Fibroblast of skin of right biceps (primary cell): ENCODE measurements at places on chromosomes 4 and X.

DNA sequence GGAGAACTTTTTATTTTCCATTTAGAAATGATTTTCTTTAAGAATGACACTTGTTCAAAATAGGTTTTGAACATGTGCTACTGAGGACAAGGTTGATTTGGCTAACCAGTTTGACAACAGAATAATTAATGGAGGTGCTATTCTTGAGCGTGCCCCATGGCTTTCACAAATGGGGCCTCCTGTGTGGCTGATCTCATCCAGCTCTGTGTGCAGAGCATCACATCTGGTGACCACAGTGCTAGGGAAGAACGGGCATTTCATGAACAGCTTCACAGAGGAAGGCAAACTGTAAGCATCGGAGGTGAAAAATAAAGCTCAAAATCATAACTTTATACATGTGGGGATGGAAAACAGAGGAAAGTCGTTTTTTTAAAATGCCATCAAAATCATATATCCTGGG is 148.6 kb downstream of the SOWAHB start:
- peak; percentile 38 for DNase-seq

DNA sequence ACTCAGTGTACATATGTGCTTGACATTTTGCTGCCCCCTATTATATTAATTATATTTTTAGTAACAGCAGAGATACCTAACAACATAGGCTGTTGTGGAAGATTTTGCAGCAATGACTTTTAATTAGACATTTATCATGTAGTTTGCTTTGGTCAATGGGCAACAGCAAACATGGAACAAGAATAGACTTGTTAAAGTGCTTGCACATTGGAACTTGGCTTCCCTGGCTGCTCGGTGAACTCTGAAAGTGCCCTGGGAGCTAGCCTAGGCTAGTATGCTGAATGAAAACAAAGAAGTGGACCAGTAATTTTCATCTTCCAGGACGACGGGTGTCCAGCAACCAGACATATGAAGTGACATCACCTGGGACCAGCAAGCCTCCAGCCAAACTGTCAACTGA is 1157.1 kb downstream of the ARAP2 start:
- DNase-seq = no peak

DNA sequence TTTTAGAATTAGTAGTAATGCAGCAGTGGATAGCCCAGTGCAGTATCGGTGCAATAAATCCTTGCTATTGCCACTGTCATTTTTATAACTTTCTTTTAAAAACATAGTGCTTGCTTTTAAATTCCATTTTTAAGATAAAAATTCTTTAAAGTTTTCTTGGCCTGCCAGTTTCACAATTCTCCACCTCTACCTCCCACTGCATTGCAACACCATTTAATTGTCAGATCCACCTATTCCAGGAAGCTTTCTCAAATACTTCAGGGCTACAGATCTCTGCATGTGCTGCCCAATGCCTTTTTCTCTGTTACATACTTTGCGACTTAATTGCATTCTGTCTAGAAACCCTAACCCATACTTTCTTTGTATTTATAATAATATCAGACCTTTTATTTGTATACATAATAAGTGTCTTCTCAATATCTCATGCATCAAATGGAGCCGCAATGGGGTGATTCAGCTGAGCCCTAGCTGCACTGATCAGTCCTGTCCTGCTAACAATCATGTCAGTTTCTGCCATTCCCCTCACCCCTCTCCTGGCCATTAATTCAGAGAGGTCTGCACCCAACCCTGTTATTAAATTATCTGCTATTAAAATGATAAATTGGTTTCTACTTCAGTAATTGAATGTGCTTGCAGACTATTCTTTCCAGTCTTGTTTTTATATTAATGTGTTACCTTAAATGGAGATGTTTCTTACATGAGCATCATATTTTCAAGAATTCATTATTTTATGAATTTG is 193.1 kb downstream of the SLIT2 start:
- DNase-seq = no peak

- no peak for DNase-seq
These were observed 52.5 kb upstream of the PITX2 start for GRCh38 chr4:110675426-110675825.

DNA sequence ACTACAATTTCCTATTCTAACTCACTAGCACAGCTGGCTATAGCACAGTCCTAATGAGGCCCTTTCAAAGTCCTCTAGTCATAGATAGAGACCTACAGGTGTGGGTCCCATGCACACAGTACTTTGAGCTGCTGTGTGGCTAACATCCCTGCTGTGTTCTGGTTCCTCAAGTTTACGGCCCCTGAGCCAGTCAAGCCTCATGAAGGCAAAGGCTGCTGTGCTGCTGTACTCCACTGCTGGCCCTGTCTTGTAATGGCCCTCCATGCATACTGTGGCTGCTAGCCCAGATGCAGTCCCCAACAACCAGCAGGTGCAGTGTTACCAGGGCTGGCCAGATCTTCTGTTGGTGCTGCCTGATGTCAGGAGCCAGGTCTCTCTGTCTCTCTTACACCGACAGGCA is 23.4 kb upstream of the ENPEP start:
- no peak for DNase-seq

- DNase-seq = peak; percentile 70
These were observed 7.8 kb downstream of the SERTM2 start for GRCh38 chrX:111519215-111519614.

DNA sequence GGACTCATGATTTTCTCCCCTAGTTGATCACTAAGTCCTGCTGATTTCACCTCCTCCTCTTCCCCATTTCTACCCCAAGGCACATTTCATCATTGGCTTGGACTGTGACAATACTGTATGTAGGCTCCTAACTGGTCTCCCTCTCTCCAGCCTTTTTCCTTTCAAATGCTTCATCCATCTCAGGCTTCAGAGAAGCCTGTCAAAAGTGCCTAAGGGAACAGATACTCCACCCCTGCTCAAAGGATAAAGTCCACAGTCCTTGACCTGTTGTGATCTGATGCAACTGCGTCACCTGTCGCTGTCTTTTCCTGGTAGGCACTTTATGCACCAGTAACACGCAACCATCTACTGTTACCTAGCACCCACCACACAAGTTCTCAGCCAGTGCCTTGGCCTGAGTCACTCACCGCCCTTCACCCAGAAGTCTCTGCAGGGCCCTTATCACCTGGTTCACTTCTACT is 12.8 kb downstream of the SCARB2 start:
- no peak for DNase-seq

DNA sequence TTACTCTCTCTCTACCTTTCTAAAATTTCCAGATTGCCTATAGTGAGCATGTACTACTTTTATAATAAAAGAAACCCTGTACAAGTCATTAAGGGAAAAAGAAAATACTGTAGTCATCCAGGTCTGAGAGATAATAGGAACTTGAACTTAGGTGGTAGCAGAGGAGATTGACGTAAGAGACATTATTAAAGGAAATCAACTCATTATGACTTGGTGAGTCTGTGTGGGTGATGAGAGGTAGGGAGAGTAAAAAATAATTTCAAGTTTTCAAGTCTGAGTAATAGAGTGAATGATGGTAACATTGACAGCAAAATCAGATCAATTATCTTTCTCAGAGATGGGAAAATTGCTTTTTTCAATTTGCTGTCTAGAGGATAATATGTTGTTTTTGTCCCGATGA is 44.0 kb upstream of the ZCCHC12 start:
- DNase-seq = no peak

DNA sequence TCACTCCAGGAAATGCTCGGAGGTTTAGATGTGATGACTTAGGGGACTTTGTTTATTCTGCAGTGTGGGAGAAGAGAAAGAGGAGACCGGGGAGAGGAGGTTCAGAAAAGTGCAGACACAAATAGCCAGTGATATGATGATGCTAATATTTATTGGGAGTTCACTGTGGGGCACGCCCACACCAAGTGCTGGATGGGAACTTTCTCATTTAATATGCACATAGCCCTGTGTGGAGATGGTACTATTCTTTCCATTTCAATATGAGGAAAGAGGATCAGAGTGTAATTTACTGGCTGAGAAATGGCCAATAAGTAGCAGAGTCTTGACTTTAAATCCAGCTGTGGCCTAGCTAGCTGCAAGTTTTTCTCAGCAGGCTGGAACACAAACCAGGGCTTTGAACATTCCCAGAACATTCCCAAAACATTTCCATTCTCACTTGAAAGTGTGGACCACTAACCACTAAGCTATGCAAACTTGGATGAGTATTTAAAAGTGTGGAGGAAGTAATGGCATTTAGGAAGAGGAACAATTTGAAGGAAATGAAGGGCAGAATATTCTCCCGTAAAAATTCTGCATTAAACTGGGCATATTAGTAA is 231.7 kb downstream of the HS3ST1 start:
- peak; percentile 13 for DNase-seq

DNA sequence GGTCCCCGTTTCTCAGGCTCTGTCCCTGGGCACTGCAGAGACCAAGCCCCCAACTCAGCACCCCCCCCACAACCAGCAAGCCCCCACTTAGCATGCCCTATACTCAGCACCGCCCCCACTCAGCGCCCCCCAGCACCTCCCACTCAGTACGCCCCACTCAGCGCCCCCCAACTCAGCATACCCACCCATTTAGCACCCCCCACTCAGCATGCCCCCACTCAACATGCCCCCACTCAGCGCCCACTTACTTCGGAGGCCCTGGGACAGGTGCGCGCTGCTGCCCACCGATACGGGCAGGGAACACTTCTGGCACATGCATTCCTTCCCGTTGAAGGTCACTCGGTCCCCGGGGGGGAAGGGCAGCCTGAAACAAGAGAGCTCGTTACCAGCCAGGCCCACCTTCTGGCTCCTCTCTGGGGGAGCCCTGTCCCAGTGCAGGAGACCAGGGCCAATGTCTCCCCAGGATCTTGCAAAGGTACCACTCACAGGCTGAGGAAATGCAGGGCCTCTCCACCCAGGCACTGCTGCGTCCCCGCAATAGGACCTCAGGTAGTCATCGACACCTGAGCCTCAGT is 70.6 kb downstream of the ABLIM2 start:
- DNase-seq = no peak

- no peak for DNase-seq
These were observed 92.6 kb downstream of the ANXA3 start for GRCh38 chr4:78644063-78644691.

- no peak for DNase-seq
These were observed 14.3 kb upstream of the TSPAN5 start for GRCh38 chr4:98672583-98673287.

DNA sequence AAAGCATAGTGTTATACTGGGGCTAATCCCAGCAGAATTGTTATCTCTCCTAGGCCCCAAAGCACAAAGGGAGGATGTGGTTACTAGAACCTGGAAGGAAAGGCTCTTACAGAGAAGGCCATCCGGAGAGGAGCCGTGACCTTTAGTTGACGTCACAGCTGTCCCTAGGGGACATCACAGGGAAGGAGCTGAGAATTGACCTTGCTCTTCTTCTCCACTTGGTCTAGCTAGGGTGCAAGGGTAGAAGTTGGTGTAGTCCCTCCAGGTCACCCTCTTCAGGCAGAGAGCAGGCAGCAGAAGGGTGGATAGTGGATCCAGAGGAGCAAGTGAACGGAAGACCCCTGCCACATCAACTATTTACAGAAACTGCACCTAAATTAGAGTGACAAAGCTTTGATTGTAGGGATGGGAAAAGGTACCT is 22.8 kb upstream of the FGF2 start:
- no peak for DNase-seq

DNA sequence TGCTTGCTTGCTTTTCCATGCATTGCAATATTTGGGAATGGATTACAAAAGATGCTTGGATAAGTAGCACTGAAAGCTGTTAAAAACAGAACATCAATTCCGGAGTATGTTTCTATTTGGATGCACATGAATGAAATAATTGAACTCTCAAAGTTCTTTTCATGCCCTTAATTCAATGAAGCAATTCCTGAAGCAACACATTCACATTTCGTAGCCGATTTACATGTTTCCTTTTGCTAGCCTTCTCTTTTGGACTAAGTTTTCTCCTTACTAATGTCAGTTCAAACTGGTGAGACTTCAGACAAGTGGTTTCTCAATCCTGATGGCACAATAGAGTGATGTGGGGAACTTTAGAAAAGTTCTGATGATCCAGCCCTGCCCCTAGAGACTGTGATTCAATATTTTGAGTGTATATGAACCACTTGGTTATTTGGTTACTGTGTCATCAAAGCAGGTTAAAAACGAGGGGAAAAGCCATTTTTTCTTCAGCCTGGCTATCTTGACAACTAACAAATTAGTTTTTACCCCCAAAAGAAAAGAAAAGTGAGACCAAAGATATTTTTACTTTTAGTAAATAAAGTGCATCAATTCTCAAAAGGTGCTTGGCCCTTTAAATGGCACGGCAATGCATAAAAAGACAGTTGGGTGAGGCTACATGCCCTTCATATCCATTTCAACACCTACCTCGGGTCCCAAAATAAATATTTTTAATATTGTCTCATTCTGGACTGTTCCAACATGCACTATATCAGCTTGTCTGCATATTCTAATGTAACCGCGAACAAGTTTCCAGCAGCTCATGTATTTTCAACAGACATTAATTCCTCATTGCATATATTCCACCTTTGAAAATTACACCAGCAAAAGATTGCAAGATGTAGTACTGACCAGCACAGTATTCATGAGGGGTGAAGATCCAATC is 90.1 kb upstream of the RPL34 start:
- no peak for DNase-seq

DNA sequence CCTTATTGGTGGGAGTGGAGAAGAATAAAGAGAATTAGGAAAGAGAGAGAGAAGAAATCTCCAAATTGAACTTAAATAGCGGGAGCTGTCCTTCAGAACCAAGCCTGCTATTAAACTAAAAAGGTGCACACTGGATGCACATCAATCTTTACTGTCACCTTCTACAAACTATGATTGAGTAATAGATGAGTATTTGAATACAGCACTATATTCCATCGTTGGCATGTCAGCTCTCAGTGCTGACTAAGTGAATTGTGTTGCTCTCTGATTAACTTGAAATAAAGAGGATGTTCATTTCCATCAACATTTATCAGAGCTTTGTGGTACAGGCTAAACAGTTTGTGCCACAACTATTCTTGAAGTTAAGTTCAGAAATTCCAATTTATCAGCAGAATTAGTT is 143.7 kb upstream of the PABPC4L start:
- no peak for DNase-seq

DNA sequence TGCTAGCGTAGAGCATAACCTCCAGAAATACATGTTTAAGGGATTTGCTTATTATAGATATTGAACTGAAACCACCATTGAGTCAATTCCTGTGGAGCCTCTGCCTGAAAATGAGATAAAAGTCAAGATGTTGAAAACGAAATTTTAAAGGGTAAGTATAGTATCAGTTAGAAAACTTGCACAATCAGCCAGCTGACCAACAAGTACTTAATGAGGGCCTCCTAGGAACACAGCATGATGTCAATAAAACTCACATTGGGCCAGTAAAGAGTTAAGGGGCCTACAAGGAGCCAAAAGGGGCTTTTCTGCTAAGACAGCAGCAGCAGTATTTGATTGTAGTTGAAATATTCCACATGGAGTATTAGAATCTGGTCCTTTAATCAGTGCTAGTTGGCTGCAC is 314.1 kb upstream of the PPARGC1A start:
- no peak for DNase-seq
